ENCODE measurements at places on chromosomes 2 and 18.
A peak's percentile ranks its signal among the peaks of the same experiment; 100 is the strongest.

- no peak for DNase-seq
Measured at GRCh38 chr2:160590664-160591063, 97.1 kb upstream of the RBMS1 start.

DNA sequence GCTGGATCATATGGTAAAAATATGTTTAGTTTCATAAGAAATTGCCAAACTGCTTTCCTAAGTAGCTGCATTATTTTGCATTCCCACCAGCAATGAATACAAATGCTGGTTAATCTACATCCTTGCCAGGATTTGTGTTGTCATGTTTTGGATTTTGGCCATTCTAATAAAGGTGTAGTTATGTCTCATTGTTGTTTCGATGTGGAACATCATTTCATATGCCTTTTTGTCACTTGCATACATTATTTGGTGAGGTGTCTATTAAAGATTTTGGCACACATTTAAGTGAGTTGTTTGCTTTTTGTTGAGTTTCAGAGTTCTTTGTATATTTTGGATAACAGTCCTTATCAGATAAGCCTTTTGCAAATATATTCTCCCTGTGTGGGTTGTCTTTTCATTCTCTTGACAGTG, 299.2 kb upstream of the TFPI start:
- DNase-seq: no peak

GRCh38 chr2:230326453-230327417, at the start of gene SP140L:
Gene SP140L, plus strand, starts transcription at chr2:230327193. Its CDS starts 77 bp downstream, at chr2:230327270.
- DNase-seq: peak; percentile 85

DNA sequence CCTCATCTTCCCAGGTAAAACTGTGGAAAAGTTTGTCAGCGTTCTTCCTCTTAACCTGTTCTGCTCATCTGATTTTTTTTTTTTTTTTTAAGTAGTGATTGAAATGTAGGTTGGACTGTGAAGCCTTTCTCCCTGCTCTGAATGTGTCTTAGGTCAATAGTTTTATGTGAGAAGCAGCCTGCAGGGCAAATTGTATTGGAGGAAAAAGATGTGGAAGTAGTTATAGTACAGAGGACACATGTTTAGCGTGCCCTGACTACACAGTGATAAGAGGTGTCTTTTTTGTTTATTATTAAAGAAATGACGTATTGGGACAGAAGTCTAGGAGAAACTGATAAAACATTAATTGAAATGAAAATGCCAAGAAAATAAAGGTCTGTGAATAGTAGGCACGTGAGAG, 1.5 kb downstream of the MTA3 start:
- DNase-seq: no peak

DNA sequence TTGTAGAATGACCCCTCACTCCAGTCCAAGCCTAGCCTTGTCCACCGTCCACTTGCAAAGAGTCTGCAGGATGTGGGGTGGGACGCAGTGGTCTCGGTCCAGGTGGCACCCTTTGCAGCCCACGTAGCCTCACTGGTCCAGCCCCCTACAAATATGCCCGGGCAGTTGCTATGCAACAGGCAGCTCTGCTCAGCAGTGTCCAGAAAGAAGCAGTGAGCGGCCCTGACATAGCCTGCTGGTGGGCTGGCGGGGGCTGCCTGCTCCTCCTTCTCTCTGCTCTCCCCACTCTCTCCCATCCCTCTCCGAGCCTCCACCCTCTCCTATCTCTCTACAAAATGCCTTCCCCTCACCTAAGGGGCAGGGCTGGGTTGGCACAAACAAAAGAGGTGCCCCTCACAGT, 233.4 kb downstream of the CELF4 start:
- DNase-seq: no peak

DNA sequence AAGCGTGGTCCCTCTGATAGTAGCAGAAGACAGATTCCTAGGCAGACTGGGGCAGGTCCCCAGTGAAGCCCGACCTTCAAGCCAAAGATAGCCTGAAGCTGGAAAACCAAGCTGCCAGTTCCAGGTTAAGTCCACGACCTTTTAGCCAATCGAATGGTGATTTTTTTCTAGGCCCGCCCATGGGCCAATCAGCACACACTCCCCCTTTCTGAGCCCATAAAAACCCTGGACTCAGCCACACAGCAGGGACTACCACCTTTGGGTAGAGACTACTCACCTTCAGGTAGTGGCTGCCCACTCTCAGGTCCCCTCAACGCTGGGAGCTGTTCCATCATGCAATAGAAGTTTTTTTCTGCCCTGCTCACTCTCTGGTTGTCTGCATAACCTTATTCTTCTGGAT, 14.5 kb upstream of the ADI1 start:
- no peak for DNase-seq

- no peak for DNase-seq
Measured at GRCh38 chr18:37613253-37613565, 47.6 kb upstream of the CELF4 start.

DNA sequence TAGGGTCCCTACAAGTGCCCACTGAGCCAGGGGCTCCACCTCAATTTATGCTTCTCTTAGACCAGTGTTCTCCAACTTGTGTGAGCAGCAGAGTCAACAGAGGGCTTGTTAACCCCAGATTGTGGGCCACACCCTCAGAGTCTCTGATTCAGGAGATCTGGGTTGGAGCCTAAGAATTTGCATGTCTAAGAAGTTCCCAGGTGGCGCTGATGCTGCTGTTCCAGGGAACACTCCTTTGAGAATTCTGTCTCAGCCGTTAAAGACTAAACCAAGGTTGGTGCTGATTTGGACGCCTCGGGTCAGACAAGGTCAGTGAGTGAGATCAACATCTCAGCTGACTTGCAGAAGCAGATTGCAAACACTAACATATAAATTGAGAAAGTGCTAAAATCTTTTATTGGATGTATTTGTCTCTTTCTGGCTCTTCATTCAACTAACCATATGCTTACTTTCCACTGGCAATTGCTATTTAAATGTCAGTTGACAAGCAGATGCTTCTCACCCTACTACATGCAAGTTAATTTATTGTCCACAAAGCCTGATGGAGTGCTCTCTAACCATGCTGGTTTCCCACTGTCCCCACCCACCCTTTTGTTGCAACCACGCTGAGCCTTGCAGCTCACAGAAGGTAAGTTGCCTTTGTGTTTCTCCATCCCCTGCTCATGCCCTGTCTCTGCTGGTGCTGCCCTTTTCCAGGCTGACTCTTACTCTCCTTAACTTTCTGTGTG, 31.5 kb downstream of the LYPD1 start:
- DNase-seq: no peak

All from CD4-positive, alpha-beta T cell treated with Interleukin-17A for 1 hour (primary cell).